GM13976 (cell line): ENCODE measurements at places on chromosomes 13 and 19.
A peak's percentile ranks its signal among the peaks of the same experiment; 100 is the strongest.

GRCh38 chr13:51601601-51602565, 17.6 kb downstream of the WDFY2 start:
- no peak for DNase-seq

DNA sequence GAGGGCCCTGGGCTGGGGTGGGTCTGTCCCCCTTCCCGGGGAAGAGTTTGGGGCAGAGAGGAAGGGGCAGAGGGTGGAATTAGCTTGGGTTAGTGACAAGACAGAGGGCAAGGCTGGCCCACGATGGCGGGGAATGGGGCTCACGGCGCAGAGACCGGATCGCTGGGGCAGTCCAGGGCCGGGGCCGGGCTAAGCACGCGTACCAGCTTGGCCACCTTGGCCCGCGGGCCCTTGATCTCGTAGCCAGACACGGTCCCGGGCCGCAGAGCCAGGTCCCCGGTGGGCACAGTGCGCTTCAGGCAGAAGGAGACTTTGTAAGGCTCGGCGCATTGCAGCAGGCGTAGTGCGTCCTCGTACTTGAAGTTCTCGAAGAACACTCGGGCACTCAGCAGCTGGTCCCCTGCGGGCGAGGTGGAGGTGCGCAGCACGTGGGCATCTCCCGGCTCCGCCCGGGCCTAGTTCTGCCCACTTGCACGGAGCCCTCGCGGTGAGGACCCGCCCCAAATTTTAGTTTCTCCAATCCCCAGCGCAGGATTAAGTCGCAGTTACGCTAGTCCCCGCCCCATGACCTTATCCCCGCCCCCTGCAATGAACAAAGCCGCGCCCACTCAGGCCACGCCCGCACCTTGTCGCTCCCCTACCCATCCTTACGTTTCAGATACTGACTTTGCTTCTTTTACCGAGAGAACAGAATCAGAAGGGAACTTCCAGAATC, 8.6 kb upstream of the HIPK4 start:
- peak; percentile 62 for DNase-seq

DNA sequence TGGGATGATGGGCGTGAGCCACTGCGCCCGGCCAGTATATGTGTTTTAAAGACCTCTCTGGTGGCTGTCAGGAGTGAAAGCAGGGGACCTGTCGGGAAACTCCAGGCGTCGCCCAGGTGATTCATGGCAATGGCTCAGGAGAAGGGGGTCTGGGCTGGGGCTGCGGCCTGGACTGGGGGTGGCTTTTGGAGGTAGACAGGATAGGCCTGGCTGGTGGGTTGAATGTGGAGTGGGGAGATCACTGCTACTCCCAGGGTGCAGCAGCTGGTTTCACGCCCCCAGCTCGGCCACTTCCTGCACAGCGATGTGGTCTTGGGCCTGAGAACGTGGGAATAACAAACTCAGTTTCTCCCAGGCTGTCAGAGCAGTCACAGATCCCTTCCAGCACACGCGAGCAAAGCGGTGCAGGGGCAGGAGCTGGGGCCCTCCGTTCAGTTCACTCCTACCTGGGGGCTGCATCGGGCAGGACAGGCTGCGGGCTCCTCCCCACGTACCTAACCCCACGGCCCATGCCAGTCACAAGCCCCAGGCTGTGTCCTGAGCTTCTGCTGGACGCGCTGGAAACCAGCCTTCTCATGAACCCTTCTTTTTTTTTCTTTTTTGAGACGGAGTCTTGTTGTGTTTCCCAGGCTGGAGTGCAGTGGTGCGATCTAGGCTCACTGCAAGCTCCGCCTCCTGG, 18.9 kb downstream of the KDM4B start:
- no peak for DNase-seq

GRCh38 chr19:4208385-4209094, 20.8 kb upstream of the EBI3 start:
- DNase-seq: peak; percentile 66

DNA sequence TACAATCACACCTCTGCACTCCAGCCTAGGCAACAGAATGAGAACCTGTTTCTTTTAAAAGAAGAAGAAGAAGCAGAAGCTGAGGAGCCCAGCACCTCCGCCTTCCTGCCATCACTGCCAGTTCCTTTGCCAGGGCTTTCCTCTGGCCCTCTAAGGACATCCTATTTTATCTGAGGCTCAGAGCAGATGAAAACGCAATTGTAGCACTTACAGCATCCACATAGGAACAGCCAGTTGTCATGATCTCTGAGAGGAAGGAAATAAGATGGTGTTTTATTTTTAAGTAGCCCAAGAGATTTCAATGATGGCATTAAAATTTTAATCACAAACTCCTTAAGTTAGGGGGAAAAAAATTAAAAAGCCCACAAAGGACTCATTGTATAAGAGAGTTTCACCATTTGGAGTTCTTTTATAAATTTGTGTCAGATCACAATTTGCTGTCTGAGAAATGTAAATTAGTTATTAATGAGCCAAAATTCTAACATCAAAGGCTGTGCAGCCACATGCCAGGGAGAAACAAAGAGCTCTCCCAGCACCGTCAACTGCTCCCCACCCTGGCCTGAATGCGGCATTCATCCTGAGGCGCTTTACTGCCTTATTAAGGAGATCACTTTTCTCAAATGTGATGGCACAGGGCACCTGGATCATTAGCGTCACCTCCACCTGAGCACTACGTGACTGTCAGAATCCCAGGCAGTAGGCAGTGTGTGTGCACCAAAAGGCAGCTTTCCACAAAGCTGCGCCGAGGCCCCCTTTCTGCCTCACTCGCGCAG, 393.0 kb downstream of the FOXO1 start:
- DNase-seq: no peak

GRCh38 chr19:45152504-45153338, 8.1 kb downstream of the NKPD1 start:
- peak; percentile 72 for DNase-seq

GRCh38 chr19:1170938-1171754, 2.9 kb downstream of the SBNO2 start:
- DNase-seq: no peak

- no peak for DNase-seq
Observed at GRCh38 chr19:1843646-1844394, 4.5 kb downstream of the REXO1 start.

DNA sequence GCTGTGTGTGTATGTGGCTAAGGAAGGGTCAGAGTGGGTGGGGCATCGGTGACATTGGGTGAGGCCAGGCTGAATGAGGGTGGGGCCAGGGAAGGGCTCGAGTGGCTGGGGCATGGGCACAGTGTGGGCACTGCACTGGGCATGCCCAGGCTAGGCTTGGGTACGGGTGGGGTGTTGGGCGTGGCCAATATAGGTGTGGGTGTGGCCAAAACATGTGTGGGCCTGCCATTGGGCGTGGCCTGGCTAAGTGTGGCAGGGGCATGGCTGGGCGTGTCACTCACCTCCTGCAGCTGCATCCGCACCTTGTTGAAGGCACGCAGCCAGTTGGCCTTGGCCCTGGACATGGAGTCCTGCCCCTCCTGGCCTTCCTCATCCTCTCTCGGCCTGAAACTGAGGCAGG, 33.2 kb downstream of the UNC13A start:
- DNase-seq: no peak

DNA sequence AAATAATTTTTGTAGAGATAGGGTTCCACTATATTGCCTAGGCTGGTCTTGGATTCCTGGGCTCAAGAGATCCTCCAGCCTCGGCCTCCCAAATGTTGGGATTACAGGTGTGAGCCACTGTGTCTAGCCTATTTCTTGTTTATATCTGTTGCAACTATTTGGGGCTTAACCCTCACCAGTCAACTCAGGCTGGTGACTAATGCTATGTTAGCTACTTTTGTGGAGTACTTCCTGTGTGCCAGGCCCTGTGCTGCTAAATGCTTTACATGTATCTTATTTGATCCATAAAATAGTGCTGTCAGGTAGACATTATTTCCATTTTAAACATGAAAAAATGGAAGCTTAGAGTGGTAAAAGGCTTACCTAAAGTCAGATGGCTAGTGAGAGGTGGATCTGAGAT, 13.8 kb downstream of the CEACAM1 start:
- DNase-seq: no peak

DNA sequence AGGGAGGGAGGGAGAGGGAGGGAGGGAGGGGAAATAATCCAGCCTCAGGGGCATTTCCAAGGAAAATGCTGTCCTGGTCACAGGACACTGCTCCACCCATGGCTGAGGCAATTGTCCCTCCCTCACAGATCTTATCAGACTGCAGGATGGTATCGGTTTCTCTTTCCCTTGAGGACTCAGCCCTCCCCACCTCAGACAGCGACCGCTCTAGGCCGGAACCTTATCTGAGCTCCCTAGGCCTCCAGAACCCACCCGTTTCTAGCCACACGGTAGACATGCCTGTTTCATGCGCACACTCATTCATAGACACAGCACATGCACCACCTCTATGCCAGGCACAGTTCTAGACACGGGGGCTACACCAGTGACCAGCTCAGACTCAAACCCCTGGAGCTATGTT, 10.0 kb upstream of the IZUMO2 start:
- no peak for DNase-seq

GRCh38 chr13:111076155-111077013, 38.7 kb upstream of the ARHGEF7 start:
- no peak for DNase-seq

- DNase-seq: no peak
Observed at GRCh38 chr13:50006426-50007135, 8.7 kb upstream of the KCNRG start.

DNA sequence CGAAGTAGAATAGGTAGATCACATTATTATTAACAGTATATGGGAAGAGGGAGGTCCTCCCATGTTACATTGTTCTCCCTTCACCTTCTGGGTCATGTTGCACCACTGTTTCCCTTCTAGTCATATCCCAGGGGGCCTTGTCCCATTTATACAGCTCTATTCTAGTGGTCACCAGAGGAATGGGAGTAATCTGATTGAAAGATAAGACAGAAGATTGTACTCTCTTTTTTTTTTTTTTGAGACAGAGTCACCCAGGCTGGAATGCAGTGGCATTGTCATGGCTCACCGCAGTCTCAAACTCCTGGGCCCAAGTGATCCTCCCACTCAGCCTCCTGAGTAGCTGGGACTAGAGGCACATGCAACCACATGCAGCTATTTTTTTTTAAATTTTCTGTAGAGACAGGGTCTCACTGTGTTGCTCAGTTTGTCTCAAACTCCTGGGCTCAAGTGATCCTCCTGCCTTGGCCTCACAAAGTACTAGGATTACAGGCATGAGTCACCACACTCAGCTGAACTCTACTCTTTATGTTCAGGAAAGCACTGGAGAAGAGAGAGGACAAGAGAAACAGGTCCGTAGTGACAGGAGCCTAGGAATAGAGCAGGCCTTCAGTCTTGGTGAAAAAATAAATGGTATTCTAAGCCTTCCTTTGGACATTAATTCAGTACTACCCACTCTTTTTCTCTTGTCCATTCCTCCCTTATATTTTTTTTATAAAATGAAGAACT, 4.3 kb upstream of the ZNF529 start:
- no peak for DNase-seq

DNA sequence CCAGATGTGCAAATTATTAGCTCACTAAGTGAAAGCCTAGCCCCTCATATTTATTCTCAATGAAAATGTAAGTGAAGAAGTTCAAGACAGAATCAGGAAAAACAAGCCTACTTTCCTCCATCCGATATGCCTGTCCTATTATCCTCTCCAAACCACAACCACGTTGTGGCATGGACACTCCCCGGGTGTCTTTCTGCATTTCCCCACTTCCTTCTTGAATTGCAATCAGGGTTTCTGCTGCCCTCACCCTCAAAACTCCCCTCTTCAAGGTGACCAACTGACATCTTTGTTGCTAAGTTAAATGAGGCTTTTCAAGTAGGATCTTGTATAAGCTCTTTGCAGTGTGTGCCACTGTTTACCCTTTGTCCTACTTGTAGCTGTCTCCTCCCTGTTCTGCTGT, 11.8 kb downstream of the SLC25A30 start:
- no peak for DNase-seq

DNA sequence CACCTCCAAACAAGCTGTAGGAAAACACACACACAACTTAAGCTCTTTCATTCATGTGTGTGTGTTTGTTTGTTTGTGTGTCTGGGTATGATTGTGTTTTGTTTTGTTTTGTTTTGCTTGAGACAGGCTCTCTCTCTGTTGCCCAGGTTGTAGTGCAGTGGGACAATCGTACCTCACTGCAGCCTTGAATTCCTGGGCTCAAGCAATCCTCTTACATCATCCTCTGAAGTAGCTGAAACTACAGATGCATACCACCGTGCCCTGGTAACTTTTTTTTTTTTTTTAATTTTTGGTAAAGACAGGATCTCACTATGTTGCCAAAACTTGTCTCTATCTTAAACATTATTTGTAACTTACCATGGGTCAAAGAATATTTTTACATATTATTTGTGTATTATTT, 431.7 kb downstream of the SLITRK1 start:
- DNase-seq: no peak

DNA sequence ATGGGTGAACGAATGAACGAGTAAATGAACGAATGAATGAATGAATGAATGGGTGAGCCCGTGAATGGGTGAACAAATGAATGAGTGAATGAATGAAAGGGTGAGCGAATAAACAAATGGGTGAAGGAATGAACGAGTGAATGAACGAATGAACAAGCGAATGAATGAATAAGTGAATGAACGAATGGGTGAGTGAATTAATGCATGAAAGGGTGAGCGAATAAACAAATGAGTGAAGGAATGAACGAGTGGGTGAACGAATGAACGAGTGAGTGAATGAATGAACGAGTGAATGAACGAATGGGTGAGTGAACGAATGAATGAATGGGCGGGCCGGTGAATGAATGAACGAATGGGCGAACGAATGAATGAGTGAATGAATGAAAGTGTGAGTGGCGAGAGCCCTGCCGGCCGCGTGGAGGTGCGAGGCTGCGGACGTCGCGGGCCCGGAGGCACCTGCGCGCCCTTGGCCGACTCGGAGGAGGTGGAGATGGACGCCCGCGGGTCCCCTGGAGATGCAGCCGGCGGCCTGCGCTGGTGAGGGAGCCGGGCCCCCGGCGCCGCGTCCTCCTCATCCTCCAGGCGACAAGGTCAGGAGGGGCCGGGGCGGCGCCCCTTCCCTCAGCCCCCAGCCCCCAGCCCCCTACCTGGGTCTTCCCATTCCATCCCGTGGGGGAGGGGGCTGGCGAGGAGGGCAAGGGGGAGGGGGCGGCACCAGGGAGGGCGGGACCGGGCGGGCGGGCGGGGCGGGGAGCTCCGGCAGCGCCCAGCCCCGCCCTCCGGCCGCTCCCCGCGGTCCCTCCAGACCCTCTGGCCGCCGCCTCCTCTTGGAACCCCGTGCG, 15.4 kb downstream of the ANKRD24 start:
- DNase-seq: peak; percentile 63

DNA sequence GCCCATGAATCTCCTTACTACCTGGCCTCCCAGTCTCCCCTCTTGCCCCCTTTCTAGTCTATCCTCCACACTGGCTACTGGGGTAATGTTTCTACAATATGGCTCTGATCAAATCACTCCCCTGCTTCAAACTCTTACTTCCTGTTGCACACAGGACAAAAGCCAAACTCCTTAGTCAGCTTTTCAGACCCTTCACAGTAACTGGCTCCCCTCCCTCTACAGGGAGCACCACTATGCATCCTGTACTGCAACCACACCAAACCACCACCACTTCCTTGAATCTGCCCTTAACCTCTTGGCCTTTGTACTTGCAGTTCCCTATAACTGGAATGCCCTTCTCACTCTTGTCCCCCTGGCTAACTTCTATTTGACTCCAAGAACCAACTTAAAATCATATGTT, 32.2 kb downstream of the DEDD2 start:
- DNase-seq: no peak
